ENCODE measurements at places on chromosomes 6 and 20.
A peak's percentile ranks its signal among the peaks of the same experiment; 100 is the strongest.

DNA sequence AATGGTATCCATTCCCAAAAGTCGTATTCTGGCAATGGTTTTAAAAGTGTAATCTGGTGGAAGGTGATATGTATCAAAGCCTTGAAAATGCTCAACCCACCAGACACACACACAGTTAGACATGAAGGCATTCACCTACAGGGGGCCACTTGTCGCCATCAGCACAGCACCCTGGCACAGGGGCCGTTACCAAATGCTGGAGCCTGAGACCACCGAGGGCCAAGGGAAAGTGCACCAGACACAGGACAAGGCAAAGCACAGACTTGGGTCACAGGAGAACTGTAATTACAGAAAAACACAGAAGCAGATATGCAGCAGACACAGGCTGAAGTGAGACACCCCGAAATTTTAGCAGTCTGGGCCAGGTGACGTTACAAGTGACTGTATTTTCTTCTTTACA, 9.3 kb downstream of the TAF4 start:
- no peaks in the 10 kb centered on the region for H3K36me3 ChIP-seq
- no peak overlapping the region for H3K27ac ChIP-seq
- H3K4me1 ChIP-seq, result no peaks in the 10 kb centered on the region

DNA sequence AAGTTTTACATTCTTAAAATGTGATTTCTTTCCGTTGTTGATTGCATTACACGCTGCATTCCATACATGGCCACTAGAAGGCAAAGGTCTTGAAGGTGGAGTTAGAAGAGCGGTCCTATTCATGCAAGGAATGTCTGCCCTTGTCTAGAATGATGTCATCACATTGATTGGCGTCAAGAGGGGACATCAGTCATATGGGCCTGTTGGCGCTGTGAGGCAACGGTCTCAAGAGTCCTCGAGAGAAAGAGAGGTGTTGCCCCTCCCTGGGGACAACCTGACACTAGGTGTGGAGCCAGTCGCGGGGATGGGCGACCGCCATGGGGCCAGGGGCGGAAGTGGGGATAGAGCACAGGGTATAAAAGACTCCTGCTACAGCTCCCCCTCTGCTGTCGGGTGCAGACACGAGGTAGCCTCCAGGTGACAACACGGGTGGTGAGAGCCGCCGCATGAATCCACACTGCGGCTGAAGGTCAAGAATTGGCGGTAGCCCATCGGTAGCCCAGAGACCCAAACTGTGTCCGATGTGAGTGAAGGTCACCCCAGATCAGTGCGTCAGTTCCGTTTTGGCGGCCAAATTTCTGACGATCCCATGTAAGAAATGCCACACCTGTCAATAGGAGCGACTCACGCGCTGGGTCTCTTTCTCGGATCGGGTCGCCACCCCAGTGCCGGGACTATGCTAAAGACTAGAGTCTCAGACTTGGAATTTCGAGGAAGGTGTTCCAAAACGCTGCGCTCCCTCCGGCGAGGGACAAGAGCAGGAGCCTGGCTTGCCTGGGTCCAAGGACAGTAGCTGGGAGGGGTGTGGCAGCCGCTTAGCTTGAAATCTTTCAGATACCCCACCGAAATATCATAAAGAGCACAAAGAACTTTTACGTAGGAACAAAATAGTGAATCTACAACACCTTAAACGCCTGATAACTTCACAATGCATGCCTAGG, 93.2 kb upstream of the ZNF184 start:
- H3K36me3 ChIP-seq, result no peaks in the 10 kb centered on the region
- H3K27ac ChIP-seq, result no peak overlapping the region
- no peak overlapping the region for H3K4me3 ChIP-seq

DNA sequence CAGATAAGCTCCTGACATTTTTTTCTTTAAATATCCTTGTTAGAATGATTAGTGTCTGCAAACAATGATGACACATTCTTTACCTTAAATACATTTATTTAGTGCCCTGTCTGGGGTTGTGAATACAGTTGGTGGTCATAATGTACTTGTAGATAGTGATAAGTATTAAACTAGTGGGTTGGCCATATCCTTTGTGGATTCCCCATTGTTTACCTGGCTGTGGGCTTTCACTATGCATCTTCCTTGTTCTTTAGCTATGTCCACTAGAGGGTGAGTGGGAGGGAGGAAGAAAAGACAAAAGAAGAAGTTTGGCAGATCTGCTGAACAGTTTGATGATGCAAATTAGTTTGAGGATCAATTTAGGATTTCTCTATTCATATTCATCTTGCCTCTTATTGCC, 15.7 kb downstream of the HS3ST5 start:
- no peak overlapping the region for H3K27ac ChIP-seq
- no peak for DNase-seq
- no peaks in the 10 kb centered on the region for H3K4me1 ChIP-seq
- no peaks in the 10 kb centered on the region for H3K27me3 ChIP-seq
- H3K4me3 ChIP-seq, result no peak overlapping the region

- no peaks in the 10 kb centered on the region for H3K36me3 ChIP-seq
- H3K4me1 ChIP-seq, result peaks cover 67% of the 10 kb centered on the region
- H3K27ac ChIP-seq, result no peak overlapping the region
- DNase-seq, result no peak
- H3K27me3 ChIP-seq, result no peaks in the 10 kb centered on the region
These were observed 120.0 kb downstream of the UTRN start for GRCh38 chr6:144405163-144405562.

- H3K27ac ChIP-seq, result no peak overlapping the region
- H3K36me3 ChIP-seq, result no peaks in the 10 kb centered on the region
- no peaks in the 10 kb centered on the region for H3K27me3 ChIP-seq
- H3K4me1 ChIP-seq, result no peaks in the 10 kb centered on the region
- DNase-seq, result no peak
- H3K4me3 ChIP-seq, result no peak overlapping the region
These were observed 428.7 kb upstream of the SOX4 start for GRCh38 chr6:21164768-21165326.

GRCh38 chr6:154516276-154516675, 5.8 kb upstream of the CNKSR3 start:
- H3K4me3 ChIP-seq, result peak overlapping the region; percentile 31
- no peaks in the 10 kb centered on the region for H3K27me3 ChIP-seq
- no peak for DNase-seq

DNA sequence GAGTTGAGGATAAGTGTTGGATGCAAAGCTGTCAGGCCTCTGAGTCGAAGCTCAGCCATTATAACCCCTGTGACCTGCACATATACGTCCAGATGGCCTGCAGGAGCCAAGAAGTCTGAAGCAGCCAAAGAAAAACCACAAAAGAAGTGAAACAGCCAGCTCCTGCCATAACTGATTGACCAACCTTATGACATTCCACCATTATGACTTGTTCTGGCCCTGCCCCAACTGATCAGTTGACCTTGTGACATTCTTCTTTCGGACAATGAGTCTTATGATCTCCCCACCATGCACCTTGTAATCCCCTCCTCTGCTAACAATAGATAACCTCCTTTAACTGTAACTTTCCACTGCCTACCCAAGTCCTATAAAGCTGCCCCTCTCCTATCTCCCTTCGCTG, 133.7 kb upstream of the AGPAT4 start:
- no peak overlapping the region for H3K4me3 ChIP-seq
- no peaks in the 10 kb centered on the region for H3K27me3 ChIP-seq
- no peaks in the 10 kb centered on the region for H3K36me3 ChIP-seq
- no peak overlapping the region for H3K27ac ChIP-seq
- no peaks in the 10 kb centered on the region for H3K4me1 ChIP-seq

DNA sequence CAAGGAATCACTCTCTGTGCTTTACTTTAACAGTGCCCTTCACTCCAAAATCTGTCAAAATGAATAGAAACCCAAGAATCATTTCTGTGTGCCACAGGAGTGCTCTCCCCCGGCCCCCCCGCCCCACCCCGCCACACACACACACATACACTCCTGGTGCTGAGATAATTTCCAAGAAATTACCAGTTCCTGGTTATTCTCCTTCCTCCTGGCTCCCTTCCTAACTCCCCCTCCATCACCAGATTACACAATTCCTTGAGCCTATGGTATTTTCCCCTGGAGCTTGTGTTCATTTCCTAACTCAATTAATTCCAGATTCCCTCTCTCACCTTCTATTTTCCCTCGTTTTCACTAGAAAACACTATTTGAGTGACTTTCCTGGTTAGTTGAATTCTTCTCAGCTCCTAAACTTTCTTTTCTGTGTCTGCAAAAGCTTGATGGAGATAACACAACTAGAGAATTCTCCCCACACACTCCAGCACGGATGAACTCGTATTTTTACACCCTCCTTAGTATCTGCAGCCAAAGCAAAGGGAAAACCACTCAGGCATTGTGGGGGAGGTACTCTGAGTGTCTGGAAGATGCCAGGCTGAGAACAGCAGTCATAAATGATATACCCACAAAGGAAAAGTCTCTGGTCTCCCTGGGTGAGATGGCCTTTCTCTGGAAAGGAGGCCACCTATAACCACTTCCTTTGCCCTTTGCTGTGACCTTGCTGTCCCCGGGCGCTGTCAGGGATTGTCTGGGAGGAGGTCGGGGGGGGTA, 1.9 kb upstream of the SLC24A3 start:
- no peaks in the 10 kb centered on the region for H3K27me3 ChIP-seq
- H3K4me3 ChIP-seq, result no peak overlapping the region
- DNase-seq, result no peak
- no peaks in the 10 kb centered on the region for H3K4me1 ChIP-seq

DNA sequence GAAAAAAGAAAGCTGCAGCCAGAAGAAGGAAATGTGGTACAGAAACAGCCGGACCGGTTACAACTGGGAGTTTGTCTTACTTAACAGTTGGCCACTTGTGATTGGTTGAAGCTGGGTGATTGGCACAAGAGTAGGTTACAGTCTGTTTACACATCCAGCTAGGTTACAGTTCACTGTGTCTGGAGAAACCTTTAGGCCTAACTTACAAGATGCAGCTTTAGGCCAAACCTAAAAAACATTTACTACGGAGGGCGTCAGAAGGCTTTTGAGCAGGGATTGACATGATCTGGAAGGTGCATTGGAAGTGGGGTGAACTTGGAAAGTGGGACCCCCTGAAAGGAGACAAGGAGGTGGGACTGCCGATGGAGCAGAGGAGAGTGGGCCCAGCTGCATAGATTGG, 122.3 kb downstream of the BANF2 start:
- no peak for DNase-seq
- H3K27ac ChIP-seq, result no peak overlapping the region
- H3K4me1 ChIP-seq, result no peaks in the 10 kb centered on the region
- no peak overlapping the region for H3K4me3 ChIP-seq

- H3K27me3 ChIP-seq, result peaks cover 70% of the 10 kb centered on the region
- peaks cover 20% of the 10 kb centered on the region for H3K4me1 ChIP-seq
- H3K4me3 ChIP-seq, result no peak overlapping the region
- no peaks in the 10 kb centered on the region for H3K36me3 ChIP-seq
These were observed 699 bp downstream of the PTPRT start for GRCh38 chr20:43188861-43189553.

DNA sequence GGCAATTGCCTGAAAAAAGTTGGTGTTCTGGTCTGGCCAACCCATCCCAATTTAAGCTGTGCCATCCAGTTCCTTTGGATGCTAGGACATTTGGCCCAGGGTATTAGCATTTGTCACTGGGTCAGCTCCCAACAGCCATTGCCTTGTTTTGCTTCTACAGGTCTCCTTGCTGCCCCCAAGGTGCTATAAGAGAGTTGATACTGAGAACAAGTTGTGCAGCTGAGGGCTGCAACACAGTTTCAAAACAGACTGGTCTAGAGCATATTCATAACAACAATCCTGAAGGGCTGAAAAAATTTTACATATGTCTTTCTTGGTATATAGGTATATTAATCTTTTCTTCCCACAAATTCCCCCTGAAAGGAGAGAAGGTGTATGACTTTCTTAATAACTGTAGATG, 61.0 kb downstream of the LYRM4 start:
- no peak overlapping the region for H3K4me3 ChIP-seq
- no peak for DNase-seq
